ENCODE measurements at places on chromosomes 2 and 18.

- no peak for DNase-seq
Observed at GRCh38 chr2:237353215-237353614, 60.7 kb downstream of the COL6A3 start.

GRCh38 chr2:241833101-241833663 lies 24.2 kb downstream of the NEU4 start:
- DNase-seq, result peak; percentile 4

GRCh38 chr18:3710712-3711301 lies 260.8 kb downstream of the TGIF1 start:
- no peak for DNase-seq

DNA sequence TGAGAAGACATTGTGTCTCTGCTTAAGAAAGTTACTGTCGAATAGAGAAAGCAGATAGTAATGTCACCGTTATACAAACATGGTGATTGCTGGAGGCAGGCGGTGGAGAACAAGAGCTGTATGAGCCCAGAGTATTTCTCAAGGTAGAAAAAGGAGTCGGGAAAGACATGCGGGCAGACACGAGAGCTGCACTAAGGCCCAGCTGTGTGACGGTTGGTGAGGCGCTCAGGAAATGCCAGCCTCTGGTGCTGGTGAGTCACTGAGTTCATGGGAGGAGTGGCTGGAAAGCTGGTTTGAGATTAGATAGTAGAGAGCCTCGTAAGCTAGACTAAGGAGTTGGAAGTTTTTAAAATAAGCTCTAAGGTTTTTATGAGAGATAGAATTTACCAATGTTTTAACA lies 390.9 kb upstream of the TRIB2 start:
- DNase-seq, result no peak

DNA sequence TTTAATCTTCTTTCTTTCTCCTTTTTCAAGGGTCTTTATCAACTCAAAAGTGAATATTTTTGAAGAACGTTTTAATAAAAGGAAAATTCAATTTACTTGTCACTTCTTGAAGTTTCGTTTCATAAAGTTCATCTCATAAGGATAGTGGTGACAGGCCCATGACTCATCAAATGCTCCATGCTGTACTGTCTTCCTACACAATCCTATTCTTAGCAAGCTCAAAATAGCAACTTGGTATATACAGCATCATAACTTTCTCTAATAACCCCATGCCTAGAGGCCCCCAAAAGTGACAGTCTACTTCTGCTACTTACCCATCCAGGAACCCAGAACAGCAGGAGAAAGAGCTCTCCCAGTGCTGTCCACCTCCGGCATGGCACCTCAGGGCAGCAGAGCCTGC lies 7.7 kb downstream of the FBXO15 start:
- no peak for DNase-seq
